ENCODE measurements at places on chromosomes 5 and 9. TPM values are rescaled to one million over a fixed set of nuclear protein-coding genes. Genes with fewer than 3 reads are reported as not detected.
A peak's percentile ranks its signal among the peaks of the same experiment; 100 is the strongest.

INSL6 gene
- total RNA-seq, result not detected

TAF11L10 gene
- total RNA-seq, result not detected

EGFLAM gene
- total RNA-seq, result not detected

GDNF gene
- total RNA-seq, result not detected

SLC36A2 gene
- not detected for total RNA-seq

CYLC2 gene
- total RNA-seq, result not detected

DMRT3 gene
- not detected for total RNA-seq

KDM3B gene
- 25.6 TPM for total RNA-seq

GABRB2 gene
- total RNA-seq, result not detected

ATP10B gene
- total RNA-seq, result not detected

SPINK4 gene
- not detected for total RNA-seq

IL9 gene
- total RNA-seq, result not detected

GADD45G gene
- total RNA-seq, result 2.1 TPM

TAS2R1 gene
- not detected for total RNA-seq

MYO10 gene
- total RNA-seq, result 72.3 TPM

DCTN4 gene
- 45.0 TPM for total RNA-seq

DNA sequence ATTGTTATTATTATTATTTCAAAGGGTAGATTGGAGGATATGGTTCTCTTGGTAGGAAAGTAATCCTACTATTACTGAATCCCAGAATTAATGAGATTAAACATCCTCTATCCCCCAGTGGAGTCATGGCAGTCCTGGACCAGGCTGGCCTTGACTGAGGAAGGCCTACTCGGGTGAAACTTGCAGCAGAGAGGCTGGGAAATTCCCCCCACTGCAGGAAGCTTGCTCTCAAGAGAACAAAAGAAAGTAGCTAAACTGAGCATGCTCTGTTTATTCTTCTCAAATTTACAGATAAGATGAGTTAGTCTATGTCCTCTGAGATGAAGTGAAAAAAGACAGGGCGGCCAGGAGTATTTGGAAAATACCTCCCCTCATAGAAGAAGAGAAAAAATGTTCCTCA is 233.9 kb upstream of the RPS23 start:
- DNase-seq, result no peak

DNA sequence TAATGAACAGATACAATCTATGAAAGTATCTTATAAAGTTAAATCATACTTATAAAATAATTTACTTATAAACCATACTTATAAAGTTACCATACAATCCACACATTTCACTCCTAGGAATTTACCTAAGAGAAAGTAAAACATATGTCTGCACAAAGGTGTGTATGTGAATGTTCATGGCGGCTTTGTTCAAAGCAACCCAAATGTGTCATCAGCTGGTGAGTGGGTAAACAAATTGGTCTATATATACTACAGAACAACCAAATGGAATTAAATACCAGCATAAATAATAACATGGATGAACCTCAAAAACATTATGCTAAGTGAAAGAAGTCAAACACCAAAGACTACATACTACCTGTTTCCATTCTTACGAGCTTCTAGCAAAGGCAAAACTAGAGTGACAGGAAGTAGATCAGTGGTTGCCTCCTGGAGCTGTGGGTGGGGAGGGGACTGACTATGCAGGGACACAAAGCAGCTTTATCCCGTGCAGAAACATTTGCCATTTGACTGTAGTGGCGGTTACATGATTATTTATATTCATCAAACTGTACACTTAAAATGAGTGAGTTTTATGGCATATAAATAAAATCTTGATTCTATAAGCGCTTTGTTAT is 10.6 kb downstream of the TRAF1 start:
- no peak for DNase-seq

GRCh38 chr9:111909444-111909843 is 12.8 kb downstream of the UGCG start:
- DNase-seq, result no peak

- DNase-seq, result no peak
These were observed 154.0 kb downstream of the PIK3R1 start for GRCh38 chr5:68369457-68370125.

- DNase-seq, result no peak
These were observed 32.6 kb upstream of the RXRA start for GRCh38 chr9:134293611-134294152.

GRCh38 chr5:137370096-137371071 is 128.7 kb downstream of the SPOCK1 start:
- DNase-seq, result peak; percentile 72

- no peak for DNase-seq
These were observed 100.0 kb downstream of the PSD2 start for GRCh38 chr5:139895647-139896046.

- no peak for DNase-seq
These were observed 50.2 kb downstream of the CSNK1A1 start for GRCh38 chr5:149500922-149501582.

GRCh38 chr5:169742771-169743296 is 105.8 kb downstream of the DOCK2 start:
- peak; percentile 88 for DNase-seq

DNA sequence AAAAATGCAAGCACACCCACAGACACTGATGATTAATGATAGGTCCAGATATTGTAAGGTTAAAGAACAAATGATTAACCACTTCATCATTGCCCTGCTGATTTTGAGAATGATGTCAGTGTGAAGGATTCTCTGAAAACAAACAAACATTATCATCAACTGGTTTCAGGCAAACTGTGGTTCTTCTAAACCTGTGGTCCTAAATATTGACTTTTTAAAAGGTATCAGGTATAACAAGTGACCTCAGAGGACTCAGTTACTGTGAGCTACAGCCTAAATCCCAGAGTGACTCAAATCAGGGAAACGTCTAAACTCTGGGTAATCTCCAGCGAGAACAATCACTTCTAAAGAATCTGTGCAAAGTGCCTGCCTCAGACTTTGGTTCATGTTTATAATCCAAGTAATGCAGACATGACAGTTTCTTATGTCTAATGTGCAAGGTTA is 172.3 kb upstream of the CDH6 start:
- peak; percentile 88 for DNase-seq

- no peak for DNase-seq
These were observed 32.1 kb downstream of the IRX2 start for GRCh38 chr5:2719332-2719731.

DNA sequence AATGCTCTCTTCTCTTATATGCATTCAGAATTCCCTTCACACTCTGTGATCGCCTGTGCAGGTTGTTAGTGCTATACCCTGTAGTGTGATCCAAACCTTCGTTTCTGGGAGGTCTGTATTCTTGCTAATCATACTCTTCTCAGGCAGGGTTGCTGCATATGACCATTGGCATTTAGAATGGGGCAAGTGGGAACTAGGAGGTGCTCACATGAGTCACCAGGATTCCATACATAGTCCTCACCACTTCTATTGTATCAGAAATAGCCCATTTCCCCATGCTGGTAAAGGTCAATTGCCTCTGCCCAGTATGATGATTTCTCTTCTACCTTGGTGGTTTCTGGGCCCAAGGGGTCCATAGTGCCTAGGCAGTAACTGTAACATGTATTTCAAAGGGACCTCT is 443.5 kb upstream of the CDH6 start:
- DNase-seq, result peak; percentile 16

DNA sequence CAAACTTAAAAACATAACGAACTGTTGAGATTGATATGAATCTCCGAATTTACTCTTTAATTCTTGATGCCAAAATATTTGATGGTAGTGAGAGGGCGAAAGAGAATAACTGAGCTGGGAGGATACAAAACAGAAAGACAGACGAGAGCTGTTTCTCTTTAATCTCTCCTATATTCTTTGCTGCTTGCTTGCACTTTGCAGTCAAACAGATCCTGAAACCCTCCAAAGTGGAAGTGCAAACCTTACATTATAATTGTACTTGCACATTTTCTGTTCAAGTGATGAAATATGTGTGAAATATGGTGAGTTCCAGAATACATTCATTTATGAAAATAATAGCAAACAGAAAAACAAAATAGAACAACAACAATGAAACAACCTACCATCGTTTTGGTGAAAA is 63.8 kb downstream of the PAM start:
- DNase-seq, result no peak

DNA sequence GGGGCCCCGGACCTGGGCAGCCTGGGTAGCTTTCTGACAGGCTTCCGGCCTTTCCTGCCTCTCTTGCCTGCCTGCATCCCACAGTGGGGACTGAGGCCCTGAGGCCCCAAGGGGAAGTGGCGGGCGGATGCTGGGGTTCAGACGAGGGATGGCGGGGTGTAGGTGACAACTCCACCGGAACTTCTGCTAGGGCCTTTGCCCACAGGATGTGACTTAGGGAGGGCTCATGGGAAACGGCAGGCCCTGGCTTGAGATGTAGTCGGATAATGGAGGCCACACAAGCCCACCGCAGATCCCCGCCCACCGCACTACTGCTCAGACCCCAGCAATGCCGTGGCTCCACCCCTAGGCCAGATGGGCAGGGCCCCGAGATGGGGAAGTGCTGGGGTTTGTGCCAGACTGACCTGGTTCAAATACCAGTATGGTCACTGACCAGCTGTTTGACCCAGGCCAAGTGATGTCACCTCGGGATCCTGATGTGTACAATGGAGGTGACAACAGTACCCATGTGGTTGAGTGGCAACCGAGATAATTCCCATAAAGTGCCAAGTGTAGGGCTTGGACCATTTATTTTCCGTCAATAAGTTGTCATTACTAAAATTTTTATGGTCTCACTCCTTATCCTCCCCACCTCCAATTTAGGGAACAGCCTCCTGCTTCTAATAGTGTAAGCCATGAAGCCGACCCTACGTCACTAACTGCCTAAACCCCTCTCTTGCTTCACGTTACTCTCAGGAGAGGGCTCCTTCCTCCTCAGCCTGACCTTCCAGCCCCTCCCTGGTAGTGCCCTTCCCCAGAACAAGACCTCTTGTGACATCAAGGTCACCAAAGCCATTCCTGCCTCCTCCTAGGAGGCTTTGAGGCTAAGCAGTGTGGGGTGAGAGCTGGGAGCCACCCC is 2.5 kb upstream of the CDK9 start:
- DNase-seq, result no peak

GRCh38 chr5:171927345-171927941 is 79.0 kb downstream of the FBXW11 start:
- DNase-seq, result peak; percentile 38

- no peak for DNase-seq
These were observed 2.2 kb upstream of the SPTAN1 start for GRCh38 chr9:128550226-128550625.

GRCh38 chr9:113185271-113185670 is 34.5 kb downstream of the SLC31A2 start:
- DNase-seq, result no peak

DNA sequence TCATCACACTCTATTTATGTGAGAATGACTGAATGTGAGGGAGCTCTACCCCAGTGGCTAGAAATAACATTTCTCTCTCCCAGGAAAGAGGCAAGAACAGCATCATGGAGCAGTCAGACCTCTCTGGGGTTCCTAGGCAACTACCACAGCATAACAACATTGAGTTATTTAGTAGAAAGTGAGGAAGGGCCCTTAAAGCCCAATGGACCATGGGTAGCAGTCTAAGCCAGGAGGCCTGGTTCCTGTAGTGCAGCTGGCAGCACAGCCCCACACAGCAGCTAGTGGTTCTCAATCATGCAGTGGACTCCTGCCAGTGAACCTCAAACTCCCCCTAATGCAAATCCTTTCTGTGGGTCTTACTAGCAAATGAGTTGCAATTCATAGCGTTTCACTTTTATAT is 55.3 kb downstream of the SPEF2 start:
- DNase-seq, result no peak

DNA sequence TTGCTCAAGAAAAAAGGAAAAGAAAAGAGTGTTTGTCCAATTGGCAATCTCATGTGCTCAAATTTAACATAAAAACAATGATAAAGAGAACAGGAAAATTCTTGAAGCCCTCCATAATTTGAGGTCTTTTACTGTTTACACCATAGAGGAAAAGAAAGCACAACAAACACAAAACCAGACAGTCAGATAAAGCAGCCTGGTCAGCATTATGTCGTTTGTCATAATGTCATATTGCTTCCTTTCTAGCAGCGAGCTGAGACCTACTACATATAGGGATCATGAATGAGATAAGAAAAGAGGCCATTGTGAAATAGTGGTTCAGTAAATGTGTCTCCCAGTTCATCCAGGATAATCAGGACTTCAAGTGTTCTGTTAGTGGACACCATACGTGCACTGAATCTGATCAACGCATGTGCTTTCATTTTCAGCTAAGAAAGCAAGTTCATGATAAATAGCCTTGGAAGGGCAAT is 64.7 kb upstream of the SELENOP start:
- DNase-seq, result no peak

- peak; percentile 18 for DNase-seq
These were observed 75.6 kb upstream of the PRSS3 start for GRCh38 chr9:33719581-33720374.

- DNase-seq, result no peak
These were observed 4.1 kb downstream of the KIF4B start for GRCh38 chr5:155017610-155018009.

DNA sequence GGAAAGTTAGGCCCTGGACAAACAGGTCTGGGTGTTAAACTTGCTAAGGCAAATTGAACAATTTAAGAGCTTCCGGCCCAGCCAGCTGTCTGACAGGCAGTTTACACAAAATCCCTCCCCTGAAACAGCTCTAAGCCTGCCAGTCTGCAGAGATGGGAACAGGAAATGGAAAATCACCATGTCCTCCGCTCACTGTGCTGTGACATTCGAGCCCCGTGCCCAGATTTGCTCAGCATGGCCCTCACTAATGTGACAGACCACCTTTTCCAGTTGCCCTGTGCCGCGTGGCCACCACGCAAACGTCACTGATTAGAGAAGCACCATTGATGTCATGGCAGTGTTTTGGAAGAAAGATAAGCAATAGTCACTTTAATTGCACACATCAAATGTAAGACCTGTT is 41.0 kb downstream of the CCNJL start:
- no peak for DNase-seq

Measured in PC-3 (cell line).